Naive thymus-derived CD4-positive, alpha-beta T cell (primary cell): ENCODE measurements at places on chromosomes 12 and 14. TPM values are rescaled to one million over a fixed set of nuclear protein-coding genes. Genes with fewer than 3 reads are reported as not detected.

DNA sequence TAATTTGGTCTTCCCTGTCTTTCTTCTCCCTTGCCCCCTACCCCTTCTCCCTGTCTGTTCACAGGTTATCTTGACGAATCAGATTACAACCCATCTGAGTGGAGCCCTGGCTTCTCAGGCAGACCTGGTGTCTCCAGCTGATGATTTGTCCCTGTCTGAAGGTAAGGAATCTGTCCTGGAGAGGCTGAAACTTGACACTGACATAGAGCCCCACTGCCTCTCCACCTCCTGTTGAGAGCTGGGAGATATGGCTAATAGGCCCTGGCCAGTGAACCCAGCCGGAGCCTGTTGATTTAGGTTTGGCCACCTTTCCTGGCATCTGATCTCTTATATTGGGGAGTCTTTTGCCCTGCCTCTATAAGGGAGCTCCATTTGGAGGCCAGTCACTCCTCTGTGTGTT, 472.2 kb downstream of the RAD51B start:
- DNase-seq, result no peak
- no peak overlapping the region for H3K4me3 ChIP-seq
- H3K4me1 ChIP-seq, result peaks cover 16% of the 10 kb centered on the region

Gene ARHGEF25
- total RNA-seq, result 0.70 and 1.6 TPM in 2 replicates

- no peak overlapping the region for H3K27ac ChIP-seq
- H3K4me3 ChIP-seq, result no peak overlapping the region
- no peaks in the 10 kb centered on the region for H3K27me3 ChIP-seq
- no peaks in the 10 kb centered on the region for H3K36me3 ChIP-seq
- H3K4me1 ChIP-seq, result peaks cover 11% of the 10 kb centered on the region
Observed at GRCh38 chr14:91041450-91041849, 19.0 kb downstream of the RPS6KA5 start.

Gene SIRT4
- total RNA-seq, result 5.6 TPM

DNA sequence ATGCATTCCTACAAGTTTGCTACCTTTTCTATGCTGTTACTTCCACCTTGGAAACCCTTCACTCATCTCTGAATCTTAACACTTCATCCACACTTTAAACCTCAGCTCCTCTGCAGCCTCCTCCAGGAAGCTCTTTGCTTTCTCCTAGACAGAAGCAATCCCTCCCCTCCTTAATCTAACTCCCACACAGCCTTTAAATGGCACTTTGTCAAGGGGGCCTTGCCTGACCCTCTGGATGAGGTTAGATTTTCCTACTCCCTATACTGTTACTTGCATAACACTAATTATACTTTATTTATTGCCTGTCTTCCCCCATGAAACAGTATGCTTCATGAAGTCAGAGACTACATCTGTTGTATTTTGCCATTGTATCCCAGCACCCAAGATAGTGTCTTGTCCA, 394.6 kb downstream of the MED13L start:
- H3K4me3 ChIP-seq, result no peak overlapping the region
- H3K4me1 ChIP-seq, result no peaks in the 10 kb centered on the region
- H3K27me3 ChIP-seq, result no peaks in the 10 kb centered on the region
- no peak overlapping the region for H3K27ac ChIP-seq
- no peaks in the 10 kb centered on the region for H3K36me3 ChIP-seq

Gene ST8SIA1
- 5.0 TPM for total RNA-seq

Gene PRR4
- total RNA-seq, result 3.3 TPM

DNA sequence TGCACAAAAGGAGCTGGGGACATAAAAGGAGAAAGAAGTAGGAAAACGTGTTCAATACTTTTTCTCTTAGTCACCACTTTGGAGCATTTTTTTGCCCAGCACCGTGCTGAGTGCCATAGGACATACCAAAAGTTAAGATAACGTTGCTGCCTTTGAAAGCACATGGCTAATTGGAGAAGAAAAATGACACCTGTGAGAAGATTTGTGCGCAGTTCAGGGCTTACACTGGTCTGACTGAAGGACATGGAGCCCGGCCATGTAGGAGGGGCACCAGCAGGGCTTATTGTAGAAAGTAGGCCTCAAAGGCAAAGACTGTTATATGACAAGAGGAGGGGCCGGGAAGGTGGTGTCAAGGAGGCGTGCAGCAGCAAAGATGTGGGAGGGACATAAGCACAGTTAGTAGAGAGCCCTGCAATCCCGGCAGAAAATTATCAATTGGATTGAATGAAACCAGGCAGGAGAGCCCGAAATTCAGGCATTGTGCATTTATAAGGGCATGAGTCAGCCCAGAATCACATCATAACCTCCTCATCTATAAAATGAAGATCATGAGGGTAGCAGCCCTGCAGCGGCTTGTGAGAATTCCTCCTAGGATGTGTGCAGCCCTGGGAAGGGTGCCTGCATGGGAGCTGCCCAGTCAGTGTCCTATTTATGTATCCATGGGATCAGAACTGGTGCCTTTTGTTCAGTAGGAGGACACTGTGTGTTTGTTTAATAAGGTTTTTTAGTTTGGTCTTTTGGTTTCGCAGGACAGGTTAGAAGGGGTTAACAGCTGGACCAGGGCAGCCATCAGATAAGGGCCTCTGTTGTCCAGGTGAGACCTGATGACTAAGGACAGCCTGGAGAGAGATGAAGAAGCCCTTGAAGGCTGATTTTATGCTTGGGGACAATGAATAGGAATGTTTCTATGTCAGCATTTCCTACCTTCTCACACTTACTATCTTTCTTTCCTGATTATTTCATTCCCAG, 122.4 kb downstream of the GPR135 start:
- no peaks in the 10 kb centered on the region for H3K36me3 ChIP-seq
- no peak overlapping the region for H3K4me3 ChIP-seq
- H3K4me1 ChIP-seq, result no peaks in the 10 kb centered on the region
- H3K27ac ChIP-seq, result no peak overlapping the region
- H3K27me3 ChIP-seq, result no peaks in the 10 kb centered on the region

- H3K36me3 ChIP-seq, result no peaks in the 10 kb centered on the region
- no peak overlapping the region for H3K27ac ChIP-seq
- H3K4me3 ChIP-seq, result no peak overlapping the region
- H3K4me1 ChIP-seq, result no peaks in the 10 kb centered on the region
Observed at GRCh38 chr14:95240859-95241813, 78.6 kb downstream of the CLMN start.

Gene MYO1H
- total RNA-seq, result not detected

Gene KRT75
- total RNA-seq, result not detected

Gene UNC79
- 0.08 TPM for total RNA-seq

DNA sequence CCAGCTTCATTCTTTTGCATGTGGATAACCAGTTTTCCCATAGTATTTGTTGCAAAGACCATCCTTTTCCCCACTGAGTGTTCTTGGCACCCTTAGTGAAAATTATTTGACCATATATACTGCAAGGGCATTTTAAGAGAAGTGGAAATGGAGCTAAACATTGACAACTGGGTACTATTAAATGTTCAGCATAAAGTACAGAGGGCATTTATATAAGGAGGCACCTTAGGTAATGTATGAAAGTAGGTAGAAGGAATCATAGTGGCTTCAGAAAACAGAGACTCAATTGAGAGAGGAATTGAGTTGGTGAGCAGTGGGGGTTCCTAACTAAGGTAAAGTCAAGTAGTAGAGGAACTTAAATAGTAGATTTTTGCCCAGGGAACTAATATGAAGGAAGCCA, 34.5 kb upstream of the SMCO2 start:
- no peak for DNase-seq
- H3K27ac ChIP-seq, result no peak overlapping the region
- H3K4me1 ChIP-seq, result no peaks in the 10 kb centered on the region

Gene AKAP5
- total RNA-seq, result 0.11 TPM

Gene PTPN21
- 0.15 TPM in 1 of 2 replicates, not detected in the other for total RNA-seq

Gene PRPH
- not detected for total RNA-seq
